ENCODE measurements at places on chromosomes 5 and 9. TPM values are rescaled to one million over a fixed set of nuclear protein-coding genes. Genes with fewer than 3 reads are reported as not detected.

DNA sequence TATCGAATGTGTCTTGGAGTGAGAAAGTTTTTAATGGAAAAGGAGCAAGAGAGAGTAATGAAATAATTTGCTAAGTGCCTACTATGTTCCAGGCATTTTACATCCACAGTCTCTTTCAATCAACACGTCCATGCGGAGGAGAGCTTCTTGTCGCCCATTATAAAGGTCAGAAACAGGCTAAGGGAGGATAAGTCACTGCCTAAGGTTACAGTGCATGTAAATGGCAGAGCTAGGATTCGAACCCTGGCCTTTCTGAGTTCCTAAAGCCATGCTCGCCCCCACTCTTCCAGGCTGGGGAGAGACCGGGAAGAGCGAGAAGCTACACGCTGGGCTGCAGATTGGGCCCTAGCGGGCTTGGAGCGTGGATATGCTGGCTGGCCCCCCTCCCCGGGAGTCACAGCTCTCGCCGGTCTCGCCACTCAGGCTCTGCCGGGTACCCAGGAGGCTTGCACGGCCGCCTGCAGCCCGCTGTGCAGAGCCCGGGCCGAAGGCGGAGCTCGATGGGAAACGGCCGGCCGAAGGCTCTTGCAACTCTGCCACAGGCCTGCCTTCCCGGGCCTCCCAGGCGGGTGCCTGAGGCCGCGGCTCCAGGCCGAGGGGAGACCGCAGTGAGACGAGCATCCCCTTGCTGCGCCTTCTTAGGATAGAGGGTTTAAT is 775 bp upstream of the LHX2 start:
- no peak for DNase-seq
- peaks cover 5% of the 10 kb centered on the region for H3K36me3 ChIP-seq
- peaks cover 13% of the 10 kb centered on the region for H3K4me1 ChIP-seq
- H3K27me3 ChIP-seq = peaks cover 73% of the 10 kb centered on the region

DNA sequence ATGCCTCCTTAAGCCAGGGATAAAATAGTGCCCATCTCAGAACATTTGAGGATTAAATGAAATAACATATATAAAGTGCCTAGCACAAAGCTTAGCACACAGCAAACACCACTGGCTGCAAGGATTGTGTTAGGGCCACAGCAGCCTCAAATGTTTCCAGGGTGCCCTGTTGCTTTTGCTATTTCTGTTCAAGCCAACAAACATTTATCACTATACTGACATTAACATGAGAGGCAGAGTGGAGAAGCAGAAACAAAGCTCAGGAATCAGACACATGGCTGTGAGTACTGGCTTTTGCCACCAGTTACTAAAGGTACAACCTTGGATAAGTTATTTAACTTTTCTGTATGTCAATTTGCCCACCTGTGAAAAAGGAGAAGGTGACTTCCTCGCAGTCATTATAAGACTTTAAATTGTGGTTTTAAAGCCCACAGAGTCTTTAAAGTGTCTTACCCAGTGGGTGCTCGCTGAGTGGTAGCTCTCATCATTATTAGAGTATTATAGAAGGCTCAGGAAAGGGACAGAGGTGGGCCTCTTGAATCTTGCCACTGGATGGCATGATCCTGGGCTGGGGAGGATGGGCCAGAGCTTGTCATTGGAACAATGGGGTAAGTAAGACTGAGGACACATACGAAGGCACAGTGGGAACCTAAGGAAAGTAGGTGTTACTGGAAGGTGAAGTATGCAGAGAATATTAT is 98.2 kb downstream of the MARCHF3 start:
- no peak overlapping the region for H3K27ac ChIP-seq
- no peaks in the 10 kb centered on the region for H3K27me3 ChIP-seq
- no peak overlapping the region for H3K4me3 ChIP-seq
- no peak for DNase-seq
- H3K36me3 ChIP-seq = peaks cover 2% of the 10 kb centered on the region
- no peaks in the 10 kb centered on the region for H3K4me1 ChIP-seq

DNA sequence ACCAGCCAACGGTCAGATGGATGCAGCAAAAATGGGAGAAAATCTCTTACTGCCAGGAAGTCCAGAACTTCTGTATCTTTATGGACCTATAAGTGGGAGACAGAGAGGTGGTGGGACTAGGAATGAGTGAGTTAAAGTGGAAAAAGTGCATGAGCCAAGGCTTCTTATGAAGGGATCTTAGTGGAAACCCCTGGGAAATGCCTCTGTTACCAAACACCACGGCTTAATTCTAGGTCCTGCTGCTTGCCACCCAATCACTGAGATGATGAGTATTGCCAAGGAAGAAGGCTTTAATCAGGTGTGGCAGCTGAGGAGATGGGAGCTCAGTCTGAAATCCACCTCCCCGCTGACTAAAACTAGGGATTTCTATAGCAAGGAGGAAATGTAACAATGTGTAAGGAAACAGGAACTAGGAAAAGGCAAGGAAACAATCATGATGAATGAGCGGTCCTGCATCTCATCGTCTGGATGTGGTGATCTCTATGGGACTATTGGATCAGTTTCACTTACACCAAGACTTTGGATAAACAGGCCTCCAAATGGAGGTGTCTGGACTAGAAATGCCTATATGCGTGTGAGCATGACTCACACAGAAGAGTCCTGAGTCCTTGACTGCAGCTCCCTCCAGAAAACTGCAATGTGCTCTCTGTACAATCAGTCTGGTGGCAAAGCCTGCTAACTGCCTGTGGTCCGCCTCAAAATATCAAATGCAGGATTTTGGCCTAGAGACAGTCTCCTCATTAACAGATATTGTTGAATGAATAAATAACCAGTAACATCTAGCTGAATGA is 98.2 kb upstream of the PRR16 start:
- H3K27ac ChIP-seq = no peak overlapping the region
- no peak overlapping the region for H3K4me3 ChIP-seq
- H3K36me3 ChIP-seq = no peaks in the 10 kb centered on the region
- H3K4me1 ChIP-seq = no peaks in the 10 kb centered on the region
- no peaks in the 10 kb centered on the region for H3K27me3 ChIP-seq

GRCh38 chr9:88816141-88816540 is 175.1 kb upstream of the S1PR3 start:
- H3K36me3 ChIP-seq = no peaks in the 10 kb centered on the region
- H3K27ac ChIP-seq = no peak overlapping the region
- no peak for DNase-seq
- peaks cover 33% of the 10 kb centered on the region for H3K27me3 ChIP-seq
- no peaks in the 10 kb centered on the region for H3K4me1 ChIP-seq

DNA sequence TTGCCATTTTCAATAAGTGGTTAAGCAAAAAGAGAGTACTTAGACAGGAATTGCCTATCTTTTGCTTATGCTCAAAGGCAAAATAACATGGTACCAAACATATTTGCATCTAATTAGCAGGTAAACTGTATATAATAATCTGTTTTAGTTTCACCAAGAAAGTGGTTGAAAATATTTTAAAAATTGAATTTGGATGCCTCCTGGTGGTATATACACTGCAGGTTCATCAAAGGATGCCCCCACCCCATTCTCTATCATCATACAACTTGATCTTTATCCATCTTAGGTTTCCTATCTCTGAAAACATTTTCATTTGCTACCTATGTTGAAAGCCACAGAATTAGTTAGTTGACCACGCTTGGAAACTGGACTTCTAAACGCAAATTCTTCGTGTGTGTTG is 47.0 kb upstream of the MROH2B start:
- H3K36me3 ChIP-seq = no peaks in the 10 kb centered on the region
- no peaks in the 10 kb centered on the region for H3K27me3 ChIP-seq
- H3K4me3 ChIP-seq = no peak overlapping the region
- H3K27ac ChIP-seq = no peak overlapping the region
- no peak for DNase-seq
- no peaks in the 10 kb centered on the region for H3K4me1 ChIP-seq

- H3K27ac ChIP-seq = no peak overlapping the region
- peaks cover 29% of the 10 kb centered on the region for H3K36me3 ChIP-seq
- DNase-seq = no peak
- no peak overlapping the region for H3K4me3 ChIP-seq
Measured at GRCh38 chr5:907366-907910, 14.8 kb downstream of the TRIP13 start.

- H3K4me1 ChIP-seq = no peaks in the 10 kb centered on the region
- H3K27me3 ChIP-seq = no peaks in the 10 kb centered on the region
- no peak overlapping the region for H3K27ac ChIP-seq
- no peaks in the 10 kb centered on the region for H3K36me3 ChIP-seq
Measured at GRCh38 chr5:142726188-142726731, 40.4 kb upstream of the FGF1 start.

GRCh38 chr5:96780626-96781025 is 27.1 kb downstream of the ERAP1 start:
- no peaks in the 10 kb centered on the region for H3K4me1 ChIP-seq
- H3K27ac ChIP-seq = no peak overlapping the region
- no peak overlapping the region for H3K4me3 ChIP-seq
- peaks cover 84% of the 10 kb centered on the region for H3K36me3 ChIP-seq
- H3K27me3 ChIP-seq = no peaks in the 10 kb centered on the region

GRCh38 chr5:72895758-72896157 is 60.1 kb upstream of the FCHO2 start:
- H3K36me3 ChIP-seq = peaks cover 48% of the 10 kb centered on the region
- no peak for DNase-seq
- no peaks in the 10 kb centered on the region for H3K27me3 ChIP-seq
- H3K27ac ChIP-seq = peak overlapping the region; percentile 22
- H3K4me1 ChIP-seq = peaks cover 1% of the 10 kb centered on the region
- H3K4me3 ChIP-seq = no peak overlapping the region

- no peaks in the 10 kb centered on the region for H3K36me3 ChIP-seq
- no peaks in the 10 kb centered on the region for H3K27me3 ChIP-seq
Measured at GRCh38 chr5:4113426-4113825, 517.8 kb downstream of the IRX1 start.

GRCh38 chr5:177983763-177984583 is 12.1 kb downstream of the PROP1 start:
- H3K4me1 ChIP-seq = peaks cover 3% of the 10 kb centered on the region
- H3K27me3 ChIP-seq = peaks cover 55% of the 10 kb centered on the region
- DNase-seq = no peak
- H3K4me3 ChIP-seq = no peak overlapping the region
- no peaks in the 10 kb centered on the region for H3K36me3 ChIP-seq

DNA sequence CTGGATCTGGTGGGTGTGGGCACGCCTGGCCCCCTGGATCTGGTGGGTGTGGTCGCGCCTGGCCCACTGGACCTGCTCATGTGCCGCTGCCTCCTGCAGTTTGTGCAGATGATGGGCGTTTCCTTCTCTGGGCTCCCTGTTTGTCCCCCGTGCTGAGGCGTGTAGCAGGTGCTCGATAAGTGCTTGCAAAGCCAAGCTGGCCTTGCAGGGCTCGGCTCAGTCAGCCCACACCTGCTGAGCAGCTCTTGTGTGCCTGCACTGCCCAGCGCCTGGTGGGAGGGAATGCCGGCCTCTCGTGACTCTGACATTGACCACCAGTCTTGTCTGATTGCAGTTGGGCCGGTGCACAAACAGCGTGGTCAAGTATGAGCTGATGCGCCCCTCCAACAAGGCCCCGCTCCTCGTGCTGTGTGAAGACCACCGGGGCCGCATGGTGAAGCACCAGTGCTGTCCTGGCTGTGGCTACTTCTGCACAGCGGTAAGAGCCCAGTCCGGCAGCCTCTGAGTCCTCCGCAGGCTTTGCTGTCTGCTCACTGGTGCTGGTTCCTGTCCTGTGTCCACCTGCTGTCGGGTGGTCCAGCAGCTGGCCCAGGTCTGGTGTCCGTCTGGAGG is 102.7 kb upstream of the CACNA1B start:
- H3K27ac ChIP-seq = no peak overlapping the region
- DNase-seq = no peak
- no peaks in the 10 kb centered on the region for H3K27me3 ChIP-seq
- H3K4me3 ChIP-seq = no peak overlapping the region
- no peaks in the 10 kb centered on the region for H3K4me1 ChIP-seq

GRCh38 chr9:29866556-29866955 is 2293.3 kb upstream of the C9orf72 start:
- H3K27me3 ChIP-seq = no peaks in the 10 kb centered on the region
- no peak overlapping the region for H3K4me3 ChIP-seq
- H3K4me1 ChIP-seq = no peaks in the 10 kb centered on the region
- H3K36me3 ChIP-seq = no peaks in the 10 kb centered on the region
- no peak for DNase-seq
- H3K27ac ChIP-seq = no peak overlapping the region

- peaks cover 25% of the 10 kb centered on the region for H3K4me1 ChIP-seq
- H3K27ac ChIP-seq = no peak overlapping the region
- DNase-seq = no peak
- H3K27me3 ChIP-seq = no peaks in the 10 kb centered on the region
- peaks cover 86% of the 10 kb centered on the region for H3K36me3 ChIP-seq
- no peak overlapping the region for H3K4me3 ChIP-seq
Measured at GRCh38 chr9:21835121-21835520, 32.7 kb downstream of the MTAP start.

DNA sequence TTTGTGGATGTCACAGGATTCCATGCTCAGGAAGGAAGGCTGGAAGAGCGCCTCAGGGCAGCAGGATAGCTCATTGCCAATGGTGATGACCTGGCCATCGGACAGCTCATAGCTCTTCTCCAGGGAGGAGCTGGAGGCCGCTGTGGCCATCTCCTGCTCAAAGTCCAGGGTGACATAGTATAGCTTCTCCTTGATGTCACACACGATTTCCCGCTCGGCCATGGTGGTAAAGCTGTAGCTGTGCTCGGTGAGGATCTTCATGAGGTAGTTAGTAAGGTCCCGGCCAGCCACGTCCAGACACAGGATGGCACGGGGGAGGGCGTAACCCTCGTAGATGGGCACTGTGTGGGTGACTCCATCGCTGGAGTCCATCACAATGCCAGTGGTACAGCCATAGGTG is 24.3 kb upstream of the RAPGEF6 start:
- peaks cover 4% of the 10 kb centered on the region for H3K4me1 ChIP-seq
- no peaks in the 10 kb centered on the region for H3K27me3 ChIP-seq
- H3K4me3 ChIP-seq = no peak overlapping the region
- peaks cover 71% of the 10 kb centered on the region for H3K36me3 ChIP-seq
- no peak overlapping the region for H3K27ac ChIP-seq

- no peak overlapping the region for H3K4me3 ChIP-seq
- H3K27me3 ChIP-seq = peaks cover 19% of the 10 kb centered on the region
- DNase-seq = no peak
- H3K27ac ChIP-seq = no peak overlapping the region
- no peaks in the 10 kb centered on the region for H3K36me3 ChIP-seq
Measured at GRCh38 chr9:89260525-89260924, 50.5 kb upstream of the CKS2 start.

DNA sequence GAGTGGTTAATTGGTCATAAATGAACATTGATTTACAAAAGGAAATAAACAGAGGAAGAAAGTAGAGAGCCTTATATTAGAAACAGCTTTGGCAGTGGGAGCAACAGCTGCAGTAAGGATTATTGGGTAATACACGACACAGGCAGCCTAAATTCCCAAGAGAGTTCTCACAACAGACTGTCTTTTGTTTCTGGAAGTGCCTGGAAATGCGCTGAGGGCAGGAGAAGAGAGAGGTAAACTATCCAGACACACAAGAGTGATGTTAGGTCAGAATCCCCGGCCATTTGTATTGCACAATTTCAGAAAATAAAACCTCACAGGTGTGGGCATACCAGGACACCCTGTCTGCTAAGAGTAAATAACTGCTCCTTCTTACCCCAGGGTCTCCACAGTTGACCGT is 450.4 kb upstream of the CTNND2 start:
- DNase-seq = no peak
- no peaks in the 10 kb centered on the region for H3K27me3 ChIP-seq
- H3K27ac ChIP-seq = no peak overlapping the region

- no peak for DNase-seq
- H3K36me3 ChIP-seq = peaks cover 2% of the 10 kb centered on the region
- H3K27me3 ChIP-seq = peaks cover 8% of the 10 kb centered on the region
- no peak overlapping the region for H3K4me3 ChIP-seq
- H3K4me1 ChIP-seq = no peaks in the 10 kb centered on the region
- no peak overlapping the region for H3K27ac ChIP-seq
Measured at GRCh38 chr9:126432659-126433058, 106.0 kb downstream of the MVB12B start.

Gene STPG3
- not detected for total RNA-seq

Gene KIAA0825
- 2.1 TPM for total RNA-seq

Gene DNAH5
- total RNA-seq = not detected

Gene ENTREP1
- not detected for total RNA-seq

Gene IFNA10
- total RNA-seq = not detected

Gene IL33
- total RNA-seq = not detected
